T-helper 1 cell treated with Interleukin-12 subunit alpha and Interleukin-12 subunit beta and Interleukin-4 antibody, amounts not matched to agents 30 ng/mL and 1 ng/mL, for 36 hours (primary cell): ENCODE measurements at places on chromosomes 5 and 9. TPM values are rescaled to one million over a fixed set of nuclear protein-coding genes. Genes with fewer than 3 reads are reported as not detected.

IFNA13 gene
- not detected in 2 replicates for total RNA-seq

COL23A1 gene
- not detected in 2 replicates for total RNA-seq

CFAP90 gene
- total RNA-seq: not detected in 2 replicates

FAM120AOS gene
- total RNA-seq: 40.7 and 41.2 TPM in 2 replicates

HRH2 gene
- total RNA-seq: 39.3 and 39.8 TPM in 2 replicates

UBE2D2 gene
- 221 and 229 TPM in 2 replicates for total RNA-seq
